CD4-positive, CD25-positive, alpha-beta regulatory T cell (primary cell): ENCODE measurements at places on chromosomes 12 and 14.

DNA sequence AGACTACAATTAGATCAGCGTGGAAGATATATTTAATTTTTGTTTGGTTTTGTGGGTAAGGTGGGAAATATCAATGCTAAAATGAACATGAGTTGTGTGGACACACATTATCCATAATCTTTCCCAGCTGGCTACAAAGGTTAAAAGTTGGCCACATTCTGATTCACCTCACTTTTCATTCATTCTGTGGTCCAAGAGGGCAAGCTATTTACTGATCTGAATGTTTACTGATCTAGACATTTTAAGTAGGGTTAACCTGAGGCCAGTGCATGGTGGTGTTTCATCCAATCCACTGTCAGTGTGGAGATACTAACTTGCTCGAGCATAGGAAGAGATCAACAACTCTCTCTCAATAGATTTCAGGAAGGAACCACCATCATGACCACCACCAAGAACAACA is 71.6 kb downstream of the DCAF5 start:
- no peaks in the 10 kb centered on the region for H3K27me3 ChIP-seq
- no peak overlapping the region for H3K27ac ChIP-seq
- no peak for DNase-seq
- peaks cover 60% of the 10 kb centered on the region for H3K36me3 ChIP-seq
- H3K4me1 ChIP-seq: no peaks in the 10 kb centered on the region

DNA sequence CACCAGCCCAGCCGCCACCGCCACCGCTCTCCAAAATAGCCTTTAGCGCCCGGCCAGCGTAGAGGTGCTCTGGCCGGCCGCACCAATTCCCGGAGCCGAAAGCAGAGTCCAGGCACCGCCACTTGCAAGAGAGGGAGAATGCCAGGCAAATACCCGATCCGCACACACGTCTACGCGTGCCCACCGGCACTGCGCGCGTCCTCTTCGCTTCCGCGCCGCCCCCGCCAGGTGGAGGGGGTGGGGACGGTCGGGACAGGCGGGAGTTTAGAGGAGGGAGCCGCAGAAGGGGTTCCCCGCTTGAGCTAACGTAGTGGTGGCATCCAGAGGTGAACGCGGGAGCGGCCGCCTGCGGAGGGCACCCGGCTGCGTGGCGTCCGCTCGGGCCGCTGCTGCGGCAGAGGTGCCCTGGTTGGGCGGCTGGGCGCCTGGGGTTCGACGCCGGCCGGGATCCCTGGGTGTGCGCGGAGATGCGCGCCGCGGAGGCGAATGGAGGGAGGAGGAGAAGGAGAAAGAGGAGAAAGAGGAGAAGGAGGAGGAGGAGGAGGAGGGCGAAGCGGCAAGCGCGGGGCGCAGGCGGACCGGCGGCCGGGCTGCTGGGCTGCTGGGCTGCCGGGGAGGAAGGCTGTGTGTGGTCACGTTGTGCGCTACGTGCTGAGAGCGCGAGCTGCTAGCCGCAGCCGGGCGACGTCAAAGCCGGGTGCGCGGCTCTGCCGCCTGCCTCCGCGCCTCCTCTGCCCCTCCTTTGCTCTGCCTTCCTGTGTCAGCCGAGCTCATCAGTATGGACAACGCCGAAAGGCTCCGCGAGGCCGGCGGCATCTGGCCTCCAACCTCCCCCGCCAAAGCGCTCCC is at the start of gene MDGA2:
Gene MDGA2, minus strand, starts transcription at position 140 of the 849 bp plus-strand sequence.
- H3K4me1 ChIP-seq: no peaks in the 10 kb centered on the region
- H3K27ac ChIP-seq: no peak within 1 kb of the TSS
- peaks cover 4% of the 10 kb centered on the region for H3K27me3 ChIP-seq
- H3K4me3 ChIP-seq: no peak within 1 kb of the TSS
- H3K36me3 ChIP-seq: no peaks in the 10 kb centered on the region

DNA sequence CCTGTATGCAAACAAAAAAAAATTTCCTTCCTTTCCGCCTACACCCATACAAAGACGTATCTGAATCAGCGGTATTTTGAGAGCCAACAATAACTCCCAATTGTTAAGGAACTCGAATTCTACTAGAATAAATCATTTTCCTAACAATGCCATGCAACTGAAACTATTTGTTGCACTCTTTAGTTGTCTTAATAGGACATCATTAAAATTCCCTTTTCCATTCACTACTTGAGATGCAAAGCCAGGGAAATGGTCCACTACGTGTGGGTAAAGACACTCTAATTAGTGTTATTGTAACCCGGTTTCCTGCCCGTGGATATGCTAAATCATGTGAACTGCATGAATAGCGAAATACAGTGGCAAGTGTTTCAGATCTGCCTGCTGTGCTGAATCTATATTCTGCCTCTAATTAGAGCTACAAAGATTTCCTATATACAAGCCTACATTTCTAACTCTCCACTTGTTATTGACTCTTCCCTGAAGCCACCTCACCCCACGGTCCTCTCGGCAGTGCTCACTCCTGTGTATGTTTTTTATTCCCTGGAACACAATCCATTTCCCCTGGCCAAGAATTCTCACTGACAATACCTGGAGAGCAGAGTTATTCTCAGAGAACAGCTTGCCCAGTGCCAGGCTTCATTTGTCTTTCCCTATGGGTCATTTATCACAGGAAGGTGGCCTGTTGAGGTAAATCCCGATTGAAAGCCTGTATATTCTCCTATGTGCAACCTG is 168.3 kb downstream of the PAWR start:
- H3K27me3 ChIP-seq: no peaks in the 10 kb centered on the region
- no peak overlapping the region for H3K27ac ChIP-seq

DNA sequence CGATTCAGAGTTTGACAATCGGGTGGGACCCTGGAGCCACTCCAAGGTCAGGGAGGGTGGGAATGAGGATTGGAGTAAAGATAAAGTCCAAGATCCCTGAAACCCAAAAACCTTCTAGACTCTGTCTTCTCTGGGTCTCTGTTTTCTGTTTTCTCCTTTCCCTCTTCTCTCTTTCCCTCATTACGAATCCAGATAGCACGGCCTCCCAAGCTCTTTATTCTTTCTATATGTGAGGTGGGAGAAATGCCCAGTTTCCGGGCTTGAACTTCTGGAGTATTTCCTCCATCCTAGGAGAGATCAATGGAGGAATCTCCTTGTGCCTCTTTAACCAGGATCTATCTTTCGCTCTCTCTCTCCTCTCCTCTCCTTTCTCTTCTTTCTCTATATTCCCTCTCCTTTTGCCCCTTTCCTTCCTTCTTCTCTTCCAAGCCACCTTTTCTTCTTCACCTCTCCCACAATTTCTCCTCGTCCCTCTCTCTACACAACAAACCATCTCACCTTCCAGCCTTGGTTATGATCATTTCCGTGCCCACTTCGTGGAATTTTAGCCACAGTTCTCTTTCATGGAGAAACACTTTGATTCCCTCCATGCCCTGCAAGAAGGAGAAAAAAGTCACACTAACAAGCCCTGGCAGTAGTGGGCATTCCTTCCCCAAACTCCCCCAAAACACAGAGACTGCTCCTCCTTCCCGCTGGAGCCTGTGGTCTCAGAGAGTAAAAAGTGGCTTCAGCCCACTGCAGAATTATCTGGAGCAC is 4.4 kb downstream of the TBX5 start:
- no peaks in the 10 kb centered on the region for H3K4me1 ChIP-seq
- no peak for DNase-seq
- no peak overlapping the region for H3K4me3 ChIP-seq
- no peak overlapping the region for H3K27ac ChIP-seq
- no peaks in the 10 kb centered on the region for H3K36me3 ChIP-seq
- H3K27me3 ChIP-seq: peaks cover 36% of the 10 kb centered on the region

DNA sequence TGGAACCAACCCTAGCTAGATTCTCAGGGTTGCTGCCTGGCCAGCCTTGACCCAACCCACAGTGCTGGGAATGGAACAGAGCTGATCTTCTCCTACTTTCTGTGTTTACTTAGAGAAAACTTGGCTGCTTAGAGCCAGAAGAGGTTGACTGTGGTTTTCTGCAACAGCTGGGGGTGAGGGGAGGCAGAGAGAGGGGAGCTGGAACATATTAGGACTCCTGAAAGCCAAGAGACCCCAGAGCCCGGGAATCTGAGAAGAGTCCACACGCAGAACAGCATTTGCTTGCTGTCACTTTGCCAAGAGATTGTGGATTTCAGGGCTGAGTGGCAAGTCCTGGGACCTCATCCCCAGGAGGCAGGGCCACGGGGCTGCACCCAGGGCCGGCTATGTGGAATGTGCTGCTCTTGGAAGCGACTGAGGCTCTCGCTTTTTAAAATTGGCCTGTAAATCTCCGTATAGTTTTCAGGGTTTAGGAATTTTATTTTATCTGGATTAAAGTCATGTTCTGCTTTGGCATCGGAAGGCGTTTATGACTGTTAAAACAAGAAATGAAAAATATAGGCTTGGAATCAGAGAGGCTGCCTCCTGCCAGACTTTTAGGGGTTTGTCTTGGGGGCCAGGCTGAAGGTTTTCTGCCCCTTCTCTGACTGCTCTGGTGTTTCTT is 22.3 kb upstream of the MED13L start:
- no peaks in the 10 kb centered on the region for H3K36me3 ChIP-seq
- peaks cover 8% of the 10 kb centered on the region for H3K27me3 ChIP-seq
- H3K4me1 ChIP-seq: no peaks in the 10 kb centered on the region

DNA sequence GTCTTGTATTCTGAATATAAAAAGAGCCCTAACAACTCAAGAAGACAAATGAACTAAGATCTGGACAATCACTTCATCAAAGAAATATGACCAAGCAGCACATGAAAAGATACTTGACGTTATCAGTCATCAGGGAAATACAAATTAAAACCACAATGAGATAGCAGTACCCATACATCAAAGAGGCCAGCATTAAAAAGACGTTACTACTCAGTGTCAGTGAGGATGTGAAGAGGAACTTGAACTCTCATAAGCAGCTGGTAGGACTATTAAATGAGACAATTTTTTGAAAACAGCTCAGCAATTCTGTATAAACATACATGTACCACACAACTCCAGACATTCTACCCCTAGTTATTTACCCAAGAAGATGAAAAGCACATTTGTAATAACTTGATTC is 55.9 kb downstream of the FERMT2 start:
- no peaks in the 10 kb centered on the region for H3K36me3 ChIP-seq
- DNase-seq: no peak
- H3K27ac ChIP-seq: no peak overlapping the region

- no peaks in the 10 kb centered on the region for H3K36me3 ChIP-seq
- H3K4me1 ChIP-seq: peaks cover 22% of the 10 kb centered on the region
- DNase-seq: no peak
- H3K4me3 ChIP-seq: no peak overlapping the region
These were observed 1.3 kb downstream of the HOXC5 start for GRCh38 chr12:54033980-54034784.

GRCh38 chr14:105746124-105746514 is 219.7 kb downstream of the TMEM121 start:
- no peak overlapping the region for H3K27ac ChIP-seq
- no peaks in the 10 kb centered on the region for H3K36me3 ChIP-seq
- no peak overlapping the region for H3K4me3 ChIP-seq
- no peaks in the 10 kb centered on the region for H3K4me1 ChIP-seq

DNA sequence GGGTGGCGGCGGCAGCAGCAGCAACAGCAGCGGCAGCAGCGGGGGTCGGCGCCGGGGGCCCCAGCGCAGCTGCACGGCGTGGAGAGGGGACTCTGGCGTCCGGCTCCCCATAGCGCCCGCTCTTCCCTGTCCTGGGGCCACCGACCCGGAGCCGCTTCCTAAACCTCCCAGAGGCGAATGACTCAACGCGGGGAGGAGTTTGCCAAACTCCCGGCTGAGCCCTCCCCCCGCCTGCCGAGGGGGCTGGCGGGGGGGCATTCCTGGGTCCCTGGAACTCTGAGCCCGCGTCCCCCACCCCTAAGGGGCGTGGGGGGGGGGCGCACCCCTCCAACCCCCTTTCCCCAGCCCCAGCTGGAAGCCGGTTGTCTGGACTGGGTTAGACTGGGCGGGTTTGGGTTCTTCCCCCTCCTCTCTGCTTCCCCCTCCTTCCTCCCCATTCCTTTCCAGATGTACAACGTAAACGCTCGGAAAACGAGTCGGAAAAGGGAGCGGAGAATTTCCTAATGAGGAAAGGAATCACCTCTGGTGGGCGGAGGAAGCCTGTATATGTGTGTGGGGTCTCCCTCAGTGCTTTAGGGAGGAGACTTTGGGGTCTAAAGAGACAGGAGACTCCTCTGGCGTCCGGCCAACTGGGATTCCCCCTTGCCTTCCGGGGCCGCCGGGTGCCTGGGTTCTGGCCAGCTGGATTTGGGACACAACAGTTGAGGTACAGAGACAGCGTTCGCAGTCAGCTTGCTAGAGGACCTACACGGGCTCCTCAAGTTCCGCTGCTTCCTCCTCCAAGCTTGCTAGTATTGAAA is at the start of gene ITGA5:
Gene ITGA5, minus strand, starts transcription at position 179 of the 800 bp plus-strand sequence. Its CDS starts 68 bp downstream, at position 111.
- H3K36me3 ChIP-seq: no peaks in the 10 kb centered on the region
- DNase-seq: no peak
- peaks cover 58% of the 10 kb centered on the region for H3K4me1 ChIP-seq
- peak within 1 kb of the TSS; percentile 92 for H3K4me3 ChIP-seq

DNA sequence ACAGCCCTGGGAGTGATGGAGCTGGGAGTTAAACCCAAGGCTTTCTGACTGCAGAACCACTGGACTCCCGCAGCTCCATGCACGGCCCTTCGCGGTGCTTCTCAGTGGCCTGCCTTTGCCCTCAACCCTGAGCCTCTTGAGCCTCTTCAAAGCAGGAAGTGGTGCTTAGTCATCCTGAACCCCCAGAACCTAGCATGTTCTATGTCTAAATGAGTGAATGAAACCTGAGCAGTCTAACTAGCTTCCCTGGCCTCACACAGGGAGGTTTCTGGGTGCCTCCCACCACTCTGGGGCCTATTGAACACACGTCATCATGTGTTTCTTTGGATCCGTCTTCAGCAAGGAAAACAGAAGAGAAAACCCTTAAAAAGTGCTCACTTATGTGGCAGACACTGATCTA is 117.9 kb upstream of the SFSWAP start:
- peaks cover 10% of the 10 kb centered on the region for H3K4me1 ChIP-seq
- no peak for DNase-seq
- H3K36me3 ChIP-seq: no peaks in the 10 kb centered on the region

GRCh38 chr12:101707131-101707782 is 9.8 kb downstream of the CHPT1 start:
- no peak overlapping the region for H3K4me3 ChIP-seq
- H3K27ac ChIP-seq: no peak overlapping the region
- no peaks in the 10 kb centered on the region for H3K27me3 ChIP-seq
- no peaks in the 10 kb centered on the region for H3K36me3 ChIP-seq
- DNase-seq: no peak
- H3K4me1 ChIP-seq: no peaks in the 10 kb centered on the region

GRCh38 chr14:26935733-26936132 is 337.9 kb upstream of the NOVA1 start:
- H3K4me3 ChIP-seq: no peak overlapping the region
- no peaks in the 10 kb centered on the region for H3K4me1 ChIP-seq
- H3K27me3 ChIP-seq: no peaks in the 10 kb centered on the region
- H3K36me3 ChIP-seq: no peaks in the 10 kb centered on the region

- H3K36me3 ChIP-seq: no peaks in the 10 kb centered on the region
- no peaks in the 10 kb centered on the region for H3K4me1 ChIP-seq
- H3K4me3 ChIP-seq: no peak overlapping the region
- H3K27me3 ChIP-seq: no peaks in the 10 kb centered on the region
These were observed 226.6 kb upstream of the EGLN3 start for GRCh38 chr14:34177466-34177865.

- H3K4me3 ChIP-seq: no peak overlapping the region
- H3K27ac ChIP-seq: no peak overlapping the region
- DNase-seq: no peak
- H3K4me1 ChIP-seq: no peaks in the 10 kb centered on the region
These were observed 932.3 kb downstream of the DIO2 start for GRCh38 chr14:79278798-79279644.
